ENCODE measurements at places on chromosomes 7 and 10. TPM values are rescaled to one million over a fixed set of nuclear protein-coding genes. Genes with fewer than 3 reads are reported as not detected.

DNA sequence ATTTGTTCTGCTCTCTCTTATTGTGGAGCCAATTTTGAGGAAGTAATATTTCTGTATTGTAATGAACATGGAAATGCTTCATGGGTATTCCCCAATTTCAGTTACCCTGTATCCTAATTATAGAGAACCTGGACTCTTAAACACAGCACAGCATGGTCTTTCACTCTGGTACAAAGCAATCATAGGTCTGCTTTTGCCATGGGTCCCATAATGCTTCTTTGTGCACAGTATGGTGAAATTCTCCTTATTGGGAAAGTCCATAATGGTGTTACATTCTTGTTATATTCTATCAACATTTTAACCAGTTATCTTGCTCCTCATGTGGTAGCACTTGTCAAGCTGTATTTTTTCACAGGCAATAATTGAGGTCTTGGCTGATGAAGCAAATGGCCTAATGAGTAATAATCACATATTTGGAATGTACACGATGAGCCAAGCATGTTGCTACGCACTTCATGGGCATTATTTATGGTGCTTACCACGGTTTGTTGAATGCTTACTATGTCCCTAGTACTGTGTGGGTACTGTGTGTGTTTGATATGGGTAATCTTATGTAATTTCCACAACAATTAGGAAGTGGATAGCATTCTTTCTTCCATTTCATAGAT lies 42.9 kb downstream of the PRKG1 start:
- DNase-seq: no peak

GRCh38 chr7:154178895-154179294 lies 126.7 kb downstream of the DPP6 start:
- no peak for DNase-seq

The POLR2J2 gene
- total RNA-seq: 1.6 TPM

The VTI1A gene
- 29.0 TPM for total RNA-seq

The OPALIN gene
- total RNA-seq: not detected

Data from SJCRH30 (cell line).